A549 treated with CORT108297 at 1 μM for 4 hours (cell line): ENCODE measurements at places on chromosomes 12 and 14. TPM values are rescaled to one million over a fixed set of nuclear protein-coding genes. Genes with fewer than 3 reads are reported as not detected.

CPNE6 gene
- 0.05 TPM in 1 of 5 replicates, not detected in the others for total RNA-seq

DEPDC4 gene
- total RNA-seq, result 1.2 to 1.8 TPM (median 1.3 TPM) in 5 replicates

TOMM20L gene
- total RNA-seq, result not detected in 5 replicates

FGD4 gene
- 2.3 to 4.2 TPM (median 3.2 TPM) in 5 replicates for total RNA-seq

ALG10 gene
- 4.4 to 7.3 TPM (median 5.0 TPM) in 5 replicates for total RNA-seq

P3H3 gene
- 21.7 to 32.2 TPM (median 30.7 TPM) in 5 replicates for total RNA-seq

TAS2R9 gene
- total RNA-seq, result not detected in 5 replicates

NFE2 gene
- 0.11 to 0.14 TPM (median 0.12 TPM) in 3 of 5 replicates, not detected in the others for total RNA-seq

GSG1 gene
- total RNA-seq, result 0.29 to 0.57 TPM (median 0.34 TPM) in 5 replicates

BDKRB2 gene
- total RNA-seq, result 1.9 to 3.3 TPM (median 2.9 TPM) in 5 replicates

FOXM1 gene
- 86.3 to 96.8 TPM (median 90.3 TPM) in 5 replicates for total RNA-seq

CCDC92 gene
- 18.7 to 25.3 TPM (median 24.2 TPM) in 5 replicates for total RNA-seq

SPX gene
- 1.9 to 2.9 TPM (median 2.5 TPM) in 5 replicates for total RNA-seq

GPR135 gene
- 0.82 to 1.2 TPM (median 1.1 TPM) in 5 replicates for total RNA-seq

SERPINA12 gene
- not detected in 5 replicates for total RNA-seq

CMTM5 gene
- total RNA-seq, result not detected in 5 replicates

NPFF gene
- not detected in 5 replicates for total RNA-seq

MGAT2 gene
- total RNA-seq, result 46.9 to 55.1 TPM (median 50.1 TPM) in 5 replicates

ITGB7 gene
- total RNA-seq, result 0.13 to 0.59 TPM (median 0.33 TPM) in 5 replicates

FGF23 gene
- total RNA-seq, result not detected in 5 replicates

AKAP6 gene
- total RNA-seq, result 0.42 to 0.76 TPM (median 0.51 TPM) in 5 replicates

KRT78 gene
- total RNA-seq, result 0.08 to 0.14 TPM (median 0.10 TPM) in 3 of 5 replicates, not detected in the others

KRT85 gene
- total RNA-seq, result 0.02 to 0.06 TPM (median 0.05 TPM) in 3 of 5 replicates, not detected in the others

TNFAIP2 gene
- total RNA-seq, result 327 to 421 TPM (median 389 TPM) in 5 replicates

TPH2 gene
- total RNA-seq, result 0.03 to 0.07 TPM in 2 of 5 replicates, not detected in the others

ADAM20 gene
- not detected in 5 replicates for total RNA-seq

CYP46A1 gene
- 0.09 to 0.22 TPM (median 0.15 TPM) in 5 replicates for total RNA-seq

SLC4A8 gene
- 0.82 to 1.6 TPM (median 1.2 TPM) in 5 replicates for total RNA-seq

SLC7A8 gene
- 0.47 to 0.73 TPM (median 0.55 TPM) in 5 replicates for total RNA-seq

SMCO2 gene
- total RNA-seq, result 0.10 to 0.34 TPM (median 0.25 TPM) in 4 of 5 replicates, not detected in the other

PLEKHD1 gene
- total RNA-seq, result 0.02 to 0.04 TPM (median 0.03 TPM) in 3 of 5 replicates, not detected in the others
